Kidney tubule cell (primary cell): ENCODE measurements at places on chromosomes 1 and 21.

GRCh38 chr1:2966449-2967328 lies 54.6 kb upstream of the ACTRT2 start:
- no peak for DNase-seq

DNA sequence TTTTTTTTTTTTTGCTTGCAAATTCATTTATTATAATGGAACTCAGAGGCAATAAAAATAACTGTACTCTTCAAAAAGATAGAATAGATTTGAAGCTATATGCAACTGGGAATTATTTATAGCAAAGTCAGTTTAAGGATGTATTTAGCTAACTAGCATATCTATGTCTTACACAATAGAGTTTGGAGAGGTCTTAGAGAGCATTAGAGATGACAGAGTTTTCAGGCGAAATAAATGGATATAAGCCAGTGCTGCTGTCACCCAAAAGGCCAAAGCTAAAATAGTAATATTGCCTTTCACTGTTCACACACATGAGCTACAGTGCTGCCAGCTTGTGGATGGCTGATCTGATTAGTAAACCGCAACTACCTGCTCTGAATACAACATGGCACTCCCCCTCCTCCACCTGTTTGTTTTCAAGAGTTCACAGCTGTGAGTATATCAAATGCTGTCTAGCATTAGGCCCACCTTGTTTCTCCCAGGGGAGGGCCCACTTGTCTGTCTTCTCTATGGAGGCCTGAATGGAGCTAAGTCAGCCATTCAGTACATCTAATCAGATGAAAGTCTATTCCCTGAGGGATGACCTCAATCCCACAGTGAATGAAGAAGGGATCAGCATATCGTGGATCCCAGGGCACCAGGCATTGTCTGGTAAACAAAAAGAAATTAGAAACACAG lies 25.2 kb upstream of the SSX2IP start:
- no peak for DNase-seq

DNA sequence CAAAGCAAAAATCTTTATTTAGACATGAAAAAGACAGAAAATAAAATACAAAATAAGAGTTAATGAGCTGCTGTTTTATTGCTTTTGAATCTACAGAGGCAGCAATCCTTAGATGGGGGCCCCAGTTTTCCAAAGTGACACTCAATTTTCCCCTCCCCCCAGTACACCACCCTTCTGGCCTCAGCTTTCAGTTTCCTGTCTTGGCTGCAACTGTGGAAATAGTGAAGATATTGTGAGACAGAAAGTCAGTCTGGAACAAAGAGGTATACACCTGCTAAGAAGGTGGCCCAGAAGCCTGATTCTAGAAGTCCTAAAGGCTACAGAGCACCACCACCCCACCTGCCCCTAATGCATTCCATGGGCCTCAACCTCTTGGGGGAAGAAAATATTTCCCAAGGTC lies 1.1 kb upstream of the MTMR11 start:
- DNase-seq, result no peak

GRCh38 chr1:237932816-237933215 lies 42.1 kb upstream of the ZP4 start:
- peak; percentile 56 for DNase-seq

- DNase-seq, result peak; percentile 93
These were observed 115.0 kb upstream of the TMPRSS2 start for GRCh38 chr21:41622831-41623548.
